ENCODE measurements at places on chromosomes 16 and 17.
A peak's percentile ranks its signal among the peaks of the same experiment; 100 is the strongest.

- no peak for DNase-seq
Observed at GRCh38 chr17:28746611-28747050, 2.8 kb downstream of the TRAF4 start.

GRCh38 chr17:913207-913606, 66.4 kb downstream of the NXN start:
- DNase-seq = no peak

DNA sequence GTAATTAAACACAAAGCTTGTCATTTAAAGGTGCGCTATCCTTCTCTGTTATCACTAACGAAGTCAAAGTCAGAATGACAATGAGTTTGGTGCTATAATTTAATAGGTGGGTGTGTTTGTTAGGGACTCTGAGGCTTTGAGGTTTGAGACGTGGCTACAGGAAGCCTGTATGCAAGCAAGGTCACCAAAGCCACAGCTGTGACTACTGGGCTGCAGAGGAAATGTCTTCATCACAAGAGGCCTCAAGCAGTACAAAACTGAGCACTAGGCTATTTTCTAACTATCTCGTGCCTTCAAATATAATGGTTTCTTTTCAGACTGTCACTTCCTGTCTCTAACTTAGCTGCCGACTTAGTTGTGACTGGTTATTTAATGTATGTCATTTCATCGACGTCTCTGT, 141.2 kb downstream of the AATF start:
- no peak for DNase-seq

DNA sequence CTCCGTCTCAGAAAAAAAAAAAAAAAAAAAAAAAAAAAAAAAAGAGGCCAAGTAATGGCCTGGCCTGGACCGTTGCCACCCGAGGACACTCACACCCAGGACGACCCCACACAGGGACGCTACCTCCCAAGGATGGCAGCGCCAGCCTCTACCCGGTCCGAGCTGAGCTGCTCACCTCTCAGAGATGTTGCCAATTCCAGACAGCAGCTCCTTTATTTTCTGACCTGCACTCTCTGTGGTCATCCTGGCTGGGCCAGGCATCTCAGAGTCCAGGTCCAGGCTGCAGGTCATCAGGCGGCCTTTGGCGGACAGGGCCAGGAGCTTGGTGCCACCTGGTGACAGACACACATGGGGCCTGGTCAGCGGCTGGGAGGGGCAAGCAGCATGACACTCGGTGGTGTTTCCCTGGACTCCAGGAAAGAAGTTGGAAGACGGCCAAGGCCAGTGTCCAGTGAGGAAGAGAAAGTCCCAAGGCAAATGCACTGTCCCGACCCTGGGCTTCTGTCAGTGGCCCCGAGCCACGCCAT, 3.1 kb downstream of the FAAP100 start:
- no peak for DNase-seq

- DNase-seq = no peak
Observed at GRCh38 chr16:86231996-86232350, 278.4 kb upstream of the FOXF1 start.

- DNase-seq = no peak
Observed at GRCh38 chr17:56581635-56582627, 11.6 kb upstream of the NOG start.

- DNase-seq = no peak
Observed at GRCh38 chr16:67278773-67279295, 498 bp upstream of the PLEKHG4 start.

GRCh38 chr16:72210555-72210954, 38.6 kb upstream of the PMFBP1 start:
- no peak for DNase-seq

DNA sequence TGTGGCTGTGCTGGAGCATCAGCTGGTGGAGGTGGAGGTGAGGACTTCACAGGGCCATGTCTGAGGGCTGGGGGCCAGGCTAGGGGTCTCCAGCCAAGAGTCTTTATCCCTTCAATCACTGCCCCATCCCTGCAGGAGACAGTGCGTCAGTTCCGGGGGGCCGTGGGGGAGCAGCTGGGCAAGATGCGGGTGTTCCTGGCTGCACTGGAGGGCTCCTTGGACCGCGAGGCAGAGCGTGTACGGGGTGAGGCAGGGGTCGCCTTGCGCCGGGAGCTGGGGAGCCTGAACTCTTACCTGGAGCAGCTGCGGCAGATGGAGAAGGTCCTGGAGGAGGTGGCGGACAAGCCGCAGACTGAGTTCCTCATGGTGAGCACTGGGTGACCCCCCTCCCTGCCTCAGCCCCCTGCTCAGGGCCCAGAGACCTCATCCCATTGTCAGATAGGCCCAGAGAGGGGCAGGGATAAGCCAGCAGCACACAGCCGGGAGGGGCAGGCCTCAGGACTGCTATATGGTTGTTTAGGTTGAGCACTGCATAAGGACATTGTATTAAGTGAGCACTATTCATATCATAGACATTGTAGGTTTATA, 2.3 kb upstream of the PYDC1 start:
- DNase-seq = no peak

DNA sequence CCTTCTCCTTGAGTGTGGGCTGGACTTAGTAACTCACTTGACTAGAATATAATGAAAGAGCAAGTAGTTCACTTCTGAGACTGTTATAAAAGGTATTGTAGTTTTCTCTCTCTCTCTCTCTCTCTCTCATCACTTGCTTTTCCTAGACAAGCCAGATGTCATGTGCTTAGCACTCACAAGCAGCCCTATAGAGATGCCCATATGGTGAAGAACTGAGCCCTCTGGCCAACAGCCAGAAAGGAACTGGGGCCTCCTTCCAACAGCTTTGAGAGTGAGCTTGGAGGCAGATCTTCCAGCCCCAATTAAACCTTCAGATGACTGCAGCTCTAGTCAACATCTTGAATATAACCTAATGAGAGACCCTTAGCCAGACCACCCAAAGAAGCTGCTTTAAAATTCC, 440.5 kb downstream of the GRIN2A start:
- DNase-seq = no peak

DNA sequence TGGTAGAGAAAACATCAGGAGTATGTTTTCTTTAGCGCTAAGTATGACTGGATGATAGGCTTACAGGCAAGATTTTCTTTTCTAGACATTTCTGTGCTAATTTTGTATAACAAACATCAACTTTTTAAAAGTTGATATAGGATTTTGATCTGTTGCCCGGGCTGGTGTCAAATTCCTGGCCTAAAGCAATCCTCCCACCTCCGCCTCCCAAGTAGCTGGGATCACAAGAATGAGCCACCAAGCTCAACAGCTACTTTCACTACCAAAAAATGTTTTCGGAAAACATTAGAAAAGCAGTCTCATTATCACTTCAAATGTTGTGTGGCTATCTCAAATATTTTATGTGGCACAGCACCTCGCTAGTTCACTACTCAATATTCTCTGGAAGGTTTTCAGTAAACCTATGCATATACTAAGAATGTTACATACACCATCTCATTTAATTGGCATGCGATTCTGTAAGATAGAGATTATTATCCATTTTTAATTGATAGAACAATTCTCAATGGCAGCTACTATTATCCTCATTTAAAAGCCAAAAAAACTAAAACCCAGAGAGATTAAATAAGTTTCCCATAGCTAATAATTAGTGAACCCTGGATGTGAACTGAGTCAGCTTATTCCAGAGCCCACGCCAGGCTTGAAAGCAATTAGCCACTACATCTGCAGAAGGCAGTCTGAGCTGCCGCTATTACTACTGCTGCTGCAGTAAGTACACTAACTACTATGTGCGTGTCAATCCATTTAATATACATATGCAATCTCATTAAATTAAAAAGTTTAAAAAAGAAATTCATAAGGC, 41.7 kb downstream of the CREBBP start:
- DNase-seq = no peak

- no peak for DNase-seq
Observed at GRCh38 chr16:22683730-22684573, 130.0 kb upstream of the HS3ST2 start.

- no peak for DNase-seq
Observed at GRCh38 chr16:85025781-85026653, 1.6 kb upstream of the KIAA0513 start.

DNA sequence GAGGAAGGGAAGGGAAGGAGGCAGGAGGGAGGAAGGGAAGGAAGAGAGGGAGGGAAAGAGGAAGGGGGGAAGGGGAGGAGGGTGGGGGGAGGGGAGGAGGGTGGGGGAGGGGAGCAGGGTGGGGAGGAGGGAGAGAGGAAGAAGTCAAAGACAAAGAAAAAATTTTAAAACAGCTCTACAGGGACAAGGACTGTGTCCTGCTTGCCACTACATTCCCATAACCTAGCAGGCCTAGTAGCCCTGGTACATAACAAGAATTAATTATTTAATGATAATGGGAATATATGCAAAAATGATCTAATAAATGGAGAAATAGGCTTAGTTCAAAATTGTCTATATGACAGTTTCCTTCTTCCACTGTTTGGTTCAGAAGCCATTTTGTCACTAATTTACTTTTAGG, 47.6 kb upstream of the NOG start:
- no peak for DNase-seq

- DNase-seq = no peak
Observed at GRCh38 chr16:85518398-85519049, 94.6 kb upstream of the GSE1 start.

DNA sequence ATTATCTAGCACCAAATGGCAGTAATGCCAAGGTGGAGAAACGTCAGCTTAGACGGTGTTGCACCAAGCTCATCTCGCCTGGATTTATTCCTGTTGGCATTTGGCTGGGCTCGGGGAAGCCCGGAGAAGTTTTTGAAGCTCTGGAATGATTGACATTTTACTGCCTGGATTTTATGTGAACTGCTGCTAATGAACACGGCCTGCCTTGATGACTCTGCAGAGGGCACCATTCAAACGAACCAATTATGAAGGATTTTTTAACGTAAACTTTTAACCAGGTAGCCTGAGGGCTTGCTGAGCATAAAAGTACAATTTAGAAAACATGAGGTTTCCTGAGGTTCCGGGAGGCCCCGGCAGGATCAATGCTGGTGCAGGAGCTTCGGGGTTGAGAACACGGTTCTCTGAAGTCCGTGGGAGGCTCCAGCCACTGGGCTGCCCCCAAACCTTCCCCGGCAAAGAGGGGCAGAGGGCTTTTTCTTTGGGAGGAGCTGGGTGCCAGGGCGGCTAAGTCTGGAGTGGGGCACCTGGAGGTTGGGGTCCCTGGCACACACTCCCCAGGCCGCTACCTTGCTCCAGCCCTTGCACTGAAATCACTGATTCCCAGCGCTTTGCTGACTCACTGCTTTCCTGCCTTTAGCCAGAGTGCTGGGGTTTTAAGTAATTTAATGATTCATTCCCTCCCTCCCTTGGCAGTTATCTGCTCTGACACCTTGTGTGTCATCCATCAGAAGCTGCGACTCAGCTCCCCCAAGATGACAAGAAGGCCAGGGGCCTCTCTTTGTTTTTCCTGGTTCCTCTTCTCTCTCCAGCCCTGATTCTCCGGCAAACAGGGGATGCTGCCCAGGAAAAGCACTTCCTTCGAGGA, 161.2 kb upstream of the IRX3 start:
- no peak for DNase-seq

DNA sequence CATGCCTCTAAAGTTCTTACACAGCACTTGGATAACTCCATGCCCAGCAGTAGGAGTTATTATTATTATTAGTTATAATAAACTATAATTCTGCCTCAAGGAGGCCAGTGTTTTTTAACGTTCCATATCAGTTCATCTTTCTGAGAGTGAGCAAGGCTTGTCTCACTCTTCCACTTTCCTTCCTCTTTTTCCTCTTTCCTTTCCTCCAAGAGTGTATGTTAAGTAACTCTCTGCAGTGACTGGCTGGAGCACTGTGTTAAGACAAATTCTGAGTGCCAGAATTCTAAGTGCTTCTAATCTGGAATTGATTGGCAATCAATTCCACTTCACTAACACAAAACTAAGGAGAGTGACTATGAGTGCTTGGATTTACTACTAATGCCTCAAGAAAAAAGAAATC, 16.4 kb downstream of the CLEC19A start:
- no peak for DNase-seq

- no peak for DNase-seq
Observed at GRCh38 chr17:9670596-9670995, 25.3 kb downstream of the USP43 start.

DNA sequence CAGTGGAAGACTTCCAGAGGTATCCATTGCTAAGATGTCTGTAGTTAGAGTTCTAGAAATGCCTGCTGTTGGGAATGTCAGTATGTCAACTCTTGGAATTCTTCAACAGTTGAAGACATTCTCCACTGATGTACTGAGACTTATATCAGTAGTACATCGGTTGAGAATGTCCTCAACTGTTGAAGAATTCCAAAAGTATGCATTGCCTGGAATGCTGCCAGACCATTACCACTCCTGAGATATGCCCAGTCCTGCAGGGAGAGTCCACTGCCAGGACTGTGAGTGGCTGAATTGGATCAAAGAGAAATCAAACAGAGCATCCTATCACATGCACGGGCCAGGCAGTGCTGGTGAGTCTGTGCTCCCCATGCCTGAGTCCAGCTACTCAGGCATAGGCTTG, 42.0 kb downstream of the IL21R start:
- no peak for DNase-seq

GRCh38 chr16:72810480-72810879, 237.4 kb downstream of the ZFHX3 start:
- DNase-seq = no peak

GRCh38 chr16:66324815-66325515, 41.5 kb upstream of the CDH5 start:
- no peak for DNase-seq

GRCh38 chr16:78072275-78072674, 27.2 kb upstream of the WWOX start:
- no peak for DNase-seq

- DNase-seq = peak; percentile 85
Observed at GRCh38 chr16:47037746-47038458, 64.4 kb upstream of the DNAJA2 start.

DNA sequence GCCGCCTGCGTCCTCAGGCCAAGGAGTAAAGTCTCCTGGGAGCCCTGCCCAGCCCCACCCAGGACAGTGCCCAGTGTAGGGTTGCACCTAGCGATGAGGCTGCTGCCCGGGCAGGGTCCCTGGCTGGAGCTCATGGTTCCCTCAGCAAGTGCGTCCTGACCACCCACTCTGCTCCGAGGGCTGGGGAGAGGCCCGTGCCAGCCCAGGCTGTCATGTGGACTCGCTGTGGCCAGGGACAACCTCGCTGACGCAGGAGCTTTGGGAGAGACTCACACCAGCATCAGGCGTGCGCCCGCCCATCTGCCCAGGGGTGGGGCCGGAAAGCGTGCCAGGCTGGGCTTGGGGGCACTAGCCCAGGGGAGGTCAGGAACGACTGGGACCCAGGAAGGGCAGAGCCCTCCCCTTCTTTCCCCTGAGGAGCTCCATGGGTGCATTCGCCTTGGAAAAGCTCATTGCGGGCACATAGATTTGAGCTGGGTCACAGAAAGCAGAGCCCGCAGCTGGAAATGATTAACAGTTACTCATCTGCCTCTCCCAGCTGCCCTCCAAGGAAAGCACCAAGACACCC, 19.7 kb downstream of the DPEP1 start:
- peak; percentile 24 for DNase-seq

GRCh38 chr17:80790021-80790765, 201.4 kb upstream of the CHMP6 start:
- no peak for DNase-seq
